A549 treated with CORT108297 at 1 μM for 4 hours (cell line): ENCODE measurements at places on chromosomes 12 and 14. TPM values are rescaled to one million over a fixed set of nuclear protein-coding genes. Genes with fewer than 3 reads are reported as not detected.

Gene SPIC
- not detected in 5 replicates for total RNA-seq

Gene CFAP251
- total RNA-seq, result 1.1 to 1.3 TPM (median 1.2 TPM) in 5 replicates

Gene GPR162
- 0.27 to 0.57 TPM (median 0.42 TPM) in 5 replicates for total RNA-seq

Gene TAS2R46
- 0.08 TPM in 1 of 5 replicates, not detected in the others for total RNA-seq

Gene ST8SIA1
- 0.05 to 0.07 TPM (median 0.06 TPM) in 3 of 5 replicates, not detected in the others for total RNA-seq

Gene ADCY6
- total RNA-seq, result 11.9 to 16.6 TPM (median 16.2 TPM) in 5 replicates

Gene IGF1
- total RNA-seq, result not detected in 5 replicates
